ENCODE measurements at places on chromosomes 3 and 15. TPM values are rescaled to one million over a fixed set of nuclear protein-coding genes. Genes with fewer than 3 reads are reported as not detected.

HYKK gene
- 3.7 TPM for polyA plus RNA-seq

- no peak overlapping the region for H3K4me3 ChIP-seq
- peaks cover 26% of the 10 kb centered on the region for H3K4me1 ChIP-seq
- H3K27me3 ChIP-seq = no peaks in the 10 kb centered on the region
- H3K27ac ChIP-seq = no peak overlapping the region
Measured at GRCh38 chr15:65336493-65337435, 32.3 kb downstream of the RNU5B-1 start.

PLSCR2 gene
- not detected for polyA plus RNA-seq

SCAANT1 gene
- 2.0 TPM for polyA plus RNA-seq

GRCh38 chr15:36645106-36645505 lies 65.7 kb downstream of the CDIN1 start:
- H3K4me1 ChIP-seq = peaks cover 19% of the 10 kb centered on the region
- no peaks in the 10 kb centered on the region for H3K36me3 ChIP-seq
- DNase-seq = peak; percentile 34
- no peaks in the 10 kb centered on the region for H3K27me3 ChIP-seq
- no peak overlapping the region for H3K4me3 ChIP-seq

- DNase-seq = no peak
- no peaks in the 10 kb centered on the region for H3K4me1 ChIP-seq
- no peak overlapping the region for H3K27ac ChIP-seq
- H3K36me3 ChIP-seq = no peaks in the 10 kb centered on the region
- no peaks in the 10 kb centered on the region for H3K27me3 ChIP-seq
Measured at GRCh38 chr3:46215810-46216414, 7.8 kb upstream of the CCR1 start.

NR1I2 gene
- not detected for polyA plus RNA-seq

DNA sequence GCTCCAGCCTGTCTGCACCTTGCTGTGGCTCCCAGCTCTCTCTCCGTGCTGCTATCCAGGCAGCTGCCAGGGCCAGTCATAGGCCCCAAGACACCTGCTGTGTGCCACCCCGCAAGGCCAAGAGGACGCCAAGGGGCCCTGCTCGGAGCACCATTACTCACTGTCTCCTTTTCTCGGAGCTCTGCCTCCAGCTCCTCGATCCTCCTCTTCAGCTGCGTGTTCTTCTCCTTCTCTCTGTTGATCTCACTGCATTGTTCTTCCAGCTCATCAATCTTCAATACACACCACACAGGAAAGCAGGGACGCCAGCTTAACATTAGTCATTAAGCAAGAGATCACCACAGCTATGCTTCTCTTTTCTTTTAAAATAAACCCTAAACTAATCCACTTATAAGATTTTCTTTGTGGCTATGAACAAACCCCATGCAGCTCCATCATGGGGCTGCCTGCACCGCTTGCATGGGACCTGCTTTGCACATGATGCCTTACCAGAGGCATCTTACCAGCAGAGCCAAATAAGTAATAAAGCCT lies 42.6 kb downstream of the WHAMM start:
- H3K4me1 ChIP-seq = no peaks in the 10 kb centered on the region
- H3K27me3 ChIP-seq = no peaks in the 10 kb centered on the region

GRCh38 chr3:123833398-123833785 lies 50.7 kb downstream of the MYLK start:
- no peak overlapping the region for H3K27ac ChIP-seq
- H3K4me1 ChIP-seq = no peaks in the 10 kb centered on the region
- H3K27me3 ChIP-seq = no peaks in the 10 kb centered on the region
- DNase-seq = peak; percentile 48
- H3K4me3 ChIP-seq = no peak overlapping the region
- H3K36me3 ChIP-seq = no peaks in the 10 kb centered on the region

- H3K4me3 ChIP-seq = no peak overlapping the region
- no peak for DNase-seq
- H3K36me3 ChIP-seq = no peaks in the 10 kb centered on the region
- H3K27ac ChIP-seq = no peak overlapping the region
- no peaks in the 10 kb centered on the region for H3K27me3 ChIP-seq
Measured at GRCh38 chr3:20405744-20406143, 219.7 kb upstream of the SGO1 start.

- H3K4me3 ChIP-seq = no peak overlapping the region
- no peaks in the 10 kb centered on the region for H3K27me3 ChIP-seq
- H3K4me1 ChIP-seq = no peaks in the 10 kb centered on the region
- DNase-seq = no peak
- H3K27ac ChIP-seq = no peak overlapping the region
Measured at GRCh38 chr15:76282465-76282864, 28.8 kb downstream of the ETFA start.

- H3K4me1 ChIP-seq = peaks cover 5% of the 10 kb centered on the region
- no peaks in the 10 kb centered on the region for H3K27me3 ChIP-seq
- H3K36me3 ChIP-seq = peaks cover 83% of the 10 kb centered on the region
- H3K4me3 ChIP-seq = no peak overlapping the region
- H3K27ac ChIP-seq = peak overlapping the region; percentile 11
Measured at GRCh38 chr15:92955706-92956105, 55.6 kb downstream of the CHD2 start.

UQCC5 gene
- polyA plus RNA-seq = 64.7 TPM

DNA sequence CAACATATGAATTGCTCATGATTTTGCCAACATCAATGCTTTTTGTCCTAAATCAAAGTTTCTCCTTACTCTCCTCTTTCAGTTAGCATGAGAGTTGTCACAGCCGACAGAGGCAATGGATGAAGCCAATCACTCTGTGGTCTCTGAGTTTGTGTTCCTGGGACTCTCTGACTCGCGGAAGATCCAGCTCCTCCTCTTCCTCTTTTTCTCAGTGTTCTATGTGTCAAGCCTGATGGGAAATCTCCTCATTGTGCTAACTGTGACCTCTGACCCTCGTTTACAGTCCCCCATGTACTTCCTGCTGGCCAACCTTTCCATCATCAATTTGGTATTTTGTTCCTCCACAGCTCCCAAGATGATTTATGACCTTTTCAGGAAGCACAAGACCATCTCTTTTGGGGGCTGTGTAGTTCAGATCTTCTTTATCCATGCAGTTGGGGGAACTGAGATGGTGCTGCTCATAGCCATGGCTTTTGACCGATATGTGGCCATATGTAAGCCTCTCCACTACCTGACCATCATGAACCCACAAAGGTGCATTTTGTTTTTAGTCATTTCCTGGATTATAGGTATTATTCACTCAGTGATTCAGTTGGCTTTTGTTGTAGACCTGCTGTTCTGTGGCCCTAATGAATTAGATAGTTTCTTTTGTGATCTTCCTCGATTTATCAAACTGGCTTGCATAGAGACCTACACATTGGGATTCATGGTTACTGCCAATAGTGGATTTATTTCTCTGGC lies 2.5 kb downstream of the OR4F6 start:
- H3K27me3 ChIP-seq = no peaks in the 10 kb centered on the region
- no peaks in the 10 kb centered on the region for H3K36me3 ChIP-seq
- H3K27ac ChIP-seq = no peak overlapping the region
- no peak overlapping the region for H3K4me3 ChIP-seq
- no peaks in the 10 kb centered on the region for H3K4me1 ChIP-seq
- DNase-seq = no peak

CCK gene
- not detected for polyA plus RNA-seq

DNA sequence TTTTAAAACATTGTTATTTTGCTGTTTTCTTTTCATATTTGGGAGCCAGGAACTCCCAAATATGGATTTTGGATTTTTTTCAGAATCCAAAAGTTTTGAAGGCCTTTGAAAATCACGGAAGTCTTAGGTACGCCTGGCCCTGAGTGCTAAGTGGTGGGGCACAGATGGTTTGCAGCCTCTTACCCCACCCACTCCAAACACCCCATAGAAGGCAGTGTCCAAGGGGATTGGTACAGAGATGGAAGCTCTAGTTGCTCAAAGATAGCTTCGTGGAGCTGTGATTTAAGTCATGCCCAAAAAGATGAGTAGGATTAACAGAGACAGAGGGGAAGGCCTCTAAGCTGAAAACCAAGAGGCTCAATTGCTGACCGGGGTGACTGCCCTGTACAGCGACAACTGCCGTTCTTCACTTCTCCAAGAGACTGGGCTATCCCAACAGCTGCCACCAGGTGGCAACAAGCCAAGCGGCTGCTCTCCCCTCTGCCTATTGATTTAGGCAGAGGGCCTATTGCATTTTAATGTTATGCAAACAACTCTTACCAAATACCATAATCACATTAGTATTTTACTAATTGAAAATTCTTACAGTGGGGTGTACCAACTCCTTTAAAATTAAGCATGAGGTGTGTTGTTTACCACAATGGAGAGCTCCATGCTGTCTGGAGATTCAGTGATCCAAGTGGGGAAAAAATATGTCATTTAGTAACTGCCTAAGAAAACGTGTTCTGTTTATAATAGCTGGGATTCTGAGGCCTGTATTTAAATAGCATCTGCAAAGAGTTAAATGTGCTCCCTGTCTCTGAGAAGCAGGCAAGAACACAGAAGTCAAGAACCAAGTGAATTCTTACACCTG lies 64.0 kb upstream of the C15orf61 start:
- H3K36me3 ChIP-seq = no peaks in the 10 kb centered on the region
- H3K27ac ChIP-seq = no peak overlapping the region
- no peaks in the 10 kb centered on the region for H3K4me1 ChIP-seq
- H3K27me3 ChIP-seq = peaks cover 32% of the 10 kb centered on the region
- H3K4me3 ChIP-seq = no peak overlapping the region
- peak; percentile 70 for DNase-seq

DNA sequence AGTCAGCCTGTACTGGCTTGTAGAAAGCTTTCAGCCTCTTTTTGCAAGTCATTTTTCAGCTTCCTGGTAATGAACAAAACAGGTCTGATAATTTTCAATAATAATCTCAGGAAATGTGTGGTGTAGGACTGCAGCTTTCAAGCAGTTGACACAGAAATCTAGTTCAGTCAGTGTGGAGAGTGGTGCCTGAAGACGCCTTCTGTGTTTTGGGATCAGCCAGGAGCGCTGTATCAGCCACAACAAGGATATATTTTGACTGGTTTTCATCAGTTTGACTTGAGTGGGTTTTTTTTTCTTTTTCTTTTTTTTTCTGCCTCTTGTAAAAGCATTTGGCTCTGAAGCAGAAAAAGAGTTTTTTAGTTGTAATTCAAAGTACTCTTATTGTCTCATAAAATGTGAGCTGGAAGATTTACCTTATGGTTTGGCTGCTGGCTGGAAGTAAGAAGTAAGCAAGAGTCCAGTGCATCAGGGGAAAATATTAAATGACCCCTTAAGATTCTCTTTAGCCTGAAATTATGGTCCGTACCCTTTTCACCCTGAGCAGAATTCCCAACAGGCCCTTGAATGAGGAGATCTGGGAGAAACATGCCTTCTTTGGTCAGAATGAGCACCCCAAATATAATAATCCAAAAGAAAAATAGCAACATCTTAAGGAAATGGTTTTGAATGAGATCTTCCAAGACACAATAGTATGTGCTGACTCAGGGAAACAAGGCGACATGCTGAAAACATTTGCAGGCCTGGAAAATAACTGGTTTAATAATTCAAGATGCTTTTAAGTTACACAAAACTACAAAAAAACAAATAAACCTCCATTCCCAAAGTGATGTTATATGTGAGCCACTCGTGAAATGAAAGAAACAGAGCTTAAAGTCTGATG lies 332.7 kb upstream of the ADAMTS9 start:
- no peaks in the 10 kb centered on the region for H3K27me3 ChIP-seq
- no peaks in the 10 kb centered on the region for H3K36me3 ChIP-seq
- H3K27ac ChIP-seq = no peak overlapping the region
- DNase-seq = no peak
- peaks cover 23% of the 10 kb centered on the region for H3K4me1 ChIP-seq

ROPN1 gene
- not detected for polyA plus RNA-seq

PRRT3 gene
- 13.6 TPM for polyA plus RNA-seq

IVD gene
- 114 TPM for polyA plus RNA-seq

ZBBX gene
- polyA plus RNA-seq = 2.5 TPM

DNA sequence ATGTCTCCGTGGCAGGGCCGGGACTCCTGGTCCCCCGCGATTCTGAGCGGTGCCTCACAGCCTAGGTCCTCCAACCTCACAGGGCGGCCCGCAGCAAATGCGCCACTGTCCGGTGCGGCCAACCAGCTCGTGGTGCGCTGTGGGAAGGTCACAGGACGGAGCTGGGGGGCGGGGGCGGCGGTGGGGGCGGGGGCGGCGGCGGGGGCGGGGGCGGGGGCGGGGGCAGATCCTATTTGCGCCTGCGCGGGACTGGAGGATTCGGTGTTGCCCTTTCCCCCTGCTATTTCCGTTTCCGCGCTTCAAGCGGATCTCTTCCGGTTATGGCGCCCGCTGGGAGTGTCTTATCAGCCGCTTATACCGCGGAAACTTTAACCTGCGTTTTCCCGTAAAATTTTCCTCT lies 106.7 kb upstream of the SNRPN start:
- H3K4me1 ChIP-seq = no peaks in the 10 kb centered on the region
- H3K27me3 ChIP-seq = no peaks in the 10 kb centered on the region
- peak overlapping the region; percentile 51 for H3K4me3 ChIP-seq

CCR2 gene
- not detected for polyA plus RNA-seq

ZNF620 gene
- 8.3 TPM for polyA plus RNA-seq

DNA sequence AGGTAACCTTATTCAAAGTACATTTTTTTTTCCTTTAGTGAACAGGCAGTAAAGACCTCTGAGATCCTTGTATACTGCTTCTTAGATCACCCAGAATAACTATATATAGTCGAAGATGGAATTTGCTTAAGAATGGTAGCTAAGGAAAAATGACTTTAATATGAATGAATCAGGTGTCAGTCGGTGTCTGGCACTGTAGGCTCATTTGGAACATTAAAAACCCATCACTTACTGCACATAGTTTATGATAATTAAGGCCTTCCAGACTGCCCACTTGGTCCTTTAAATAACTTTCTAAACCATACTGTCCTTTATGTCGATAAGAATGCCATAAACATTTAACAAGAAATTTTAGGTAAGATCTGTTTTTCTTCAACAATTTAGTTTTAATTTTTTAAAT lies 981.8 kb downstream of the ROBO2 start:
- H3K4me1 ChIP-seq = no peaks in the 10 kb centered on the region
- no peak overlapping the region for H3K27ac ChIP-seq
- no peaks in the 10 kb centered on the region for H3K27me3 ChIP-seq
- DNase-seq = no peak

TMOD3 gene
- 10.9 TPM for polyA plus RNA-seq

GRCh38 chr15:70385711-70386110 lies 288.0 kb upstream of the TLE3 start:
- no peak overlapping the region for H3K27ac ChIP-seq
- DNase-seq = no peak
- H3K27me3 ChIP-seq = no peaks in the 10 kb centered on the region
- no peaks in the 10 kb centered on the region for H3K36me3 ChIP-seq

DNA sequence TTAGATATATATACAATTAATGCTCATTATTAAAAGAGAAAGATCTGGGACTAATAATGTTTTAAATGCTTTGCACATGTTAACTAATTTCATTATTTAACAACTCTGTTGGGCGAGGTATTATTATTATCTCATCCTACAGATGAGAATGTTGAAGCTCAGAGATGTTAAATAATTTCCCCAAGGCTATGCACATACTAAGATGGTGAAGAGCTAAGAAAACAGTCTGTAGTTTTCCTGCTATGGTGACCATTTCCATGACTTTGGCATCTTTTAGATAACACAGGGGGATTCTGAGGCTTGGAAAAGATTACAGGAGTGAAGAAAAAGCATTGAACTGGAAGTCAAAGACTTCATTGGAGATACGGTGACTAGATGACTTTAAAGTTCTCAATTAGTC lies 226.7 kb downstream of the ZMAT3 start:
- no peak overlapping the region for H3K4me3 ChIP-seq
- no peaks in the 10 kb centered on the region for H3K4me1 ChIP-seq
- H3K27ac ChIP-seq = no peak overlapping the region
- no peaks in the 10 kb centered on the region for H3K36me3 ChIP-seq
- no peak for DNase-seq

GOLGA6L7 gene
- polyA plus RNA-seq = 0.52 TPM

CCDC54 gene
- polyA plus RNA-seq = 0.31 TPM
